ENCODE measurements at places on chromosomes 11 and 22.
A peak's percentile ranks its signal among the peaks of the same experiment; 100 is the strongest.

DNA sequence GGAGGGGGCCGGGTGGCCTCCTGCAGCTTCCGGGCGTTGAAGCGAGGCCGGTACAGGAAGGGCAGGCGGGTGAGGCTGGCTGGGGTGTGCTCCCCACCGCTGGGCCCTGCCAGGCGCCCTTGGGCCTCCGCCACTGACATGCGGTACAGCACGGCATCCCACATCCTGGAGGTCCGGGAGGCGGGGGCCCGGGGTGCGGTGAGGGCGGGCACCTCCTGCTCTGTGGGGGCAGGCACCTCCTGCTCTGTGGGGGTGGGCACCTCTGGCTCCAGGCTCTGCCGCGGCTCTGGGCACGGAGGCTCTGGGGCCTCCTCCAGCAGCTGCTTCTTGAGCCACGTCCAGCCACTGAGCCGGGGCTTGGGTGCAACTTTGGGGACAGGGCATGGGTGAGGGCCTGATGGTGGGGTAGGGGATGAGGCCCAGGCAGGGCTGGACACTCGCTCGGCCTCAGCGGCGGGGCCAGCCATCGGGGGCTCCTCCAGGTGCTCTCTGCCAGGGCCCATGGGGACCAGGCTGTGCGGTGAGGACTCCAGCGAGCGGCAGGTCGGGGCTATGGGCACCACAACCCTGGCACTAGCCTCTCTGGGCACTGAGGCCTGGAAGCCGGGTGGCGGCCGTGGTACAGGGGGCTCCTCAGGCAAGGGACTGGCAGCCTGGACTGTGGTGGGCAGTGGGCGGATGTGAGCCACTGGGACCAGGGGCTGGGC, 2.3 kb downstream of the PRR33 start:
- peak; percentile 36 for DNase-seq

- DNase-seq = no peak
These were observed 23.9 kb upstream of the RBM4B start for GRCh38 chr11:66701432-66702240.

DNA sequence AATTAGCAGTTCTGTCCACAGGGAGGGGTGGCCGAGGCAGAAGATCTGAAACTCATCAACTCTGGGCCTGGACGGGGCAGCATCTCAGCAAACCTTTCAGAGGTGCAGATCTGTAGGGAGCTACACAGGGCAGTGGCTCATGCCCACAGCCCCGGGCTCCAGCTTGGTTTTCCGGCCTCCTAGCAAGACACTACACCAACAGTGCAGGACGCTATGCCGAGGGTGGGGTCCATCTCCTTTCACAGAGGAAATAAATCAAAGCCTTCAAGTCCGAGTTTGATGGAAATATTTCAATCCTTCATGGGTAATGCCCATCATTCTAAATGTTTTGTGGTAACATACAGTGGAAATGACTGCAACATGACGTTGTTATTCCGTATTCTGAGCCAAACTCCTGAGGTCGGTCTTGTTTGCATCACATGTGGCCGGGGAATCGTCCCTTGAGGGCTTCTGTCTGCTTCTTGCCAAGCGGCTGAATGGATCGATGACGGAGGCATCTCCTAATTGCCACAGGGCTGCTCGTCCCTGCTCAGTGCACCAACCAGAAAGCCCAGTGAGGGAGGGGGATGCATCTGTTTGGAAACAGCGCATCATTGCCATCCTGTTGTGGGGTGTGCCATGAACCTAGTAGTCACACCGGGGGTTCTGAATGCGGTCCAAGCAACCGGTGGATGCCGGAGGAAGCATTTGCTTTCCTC, 30.0 kb downstream of the LINC01488 start:
- DNase-seq = no peak

DNA sequence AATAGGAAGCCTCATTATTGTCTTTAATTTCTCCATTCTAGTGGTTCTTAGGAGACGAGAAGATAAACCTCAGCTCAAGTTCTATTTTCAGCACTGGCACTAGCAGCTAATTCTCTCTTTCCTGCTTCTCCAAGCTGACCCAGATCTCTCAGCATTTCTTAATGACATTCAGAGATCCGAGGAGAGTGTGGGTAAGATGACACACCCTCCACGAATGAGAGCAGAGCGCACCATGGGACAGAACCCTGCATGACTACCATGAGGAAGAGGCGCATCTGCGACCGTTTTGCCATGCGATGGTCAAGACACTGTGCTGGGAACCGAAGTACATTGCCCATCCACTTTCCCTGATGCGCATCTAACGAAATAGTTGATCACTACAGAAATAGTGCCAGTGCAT, 241.8 kb downstream of the LARGE1 start:
- DNase-seq = no peak

DNA sequence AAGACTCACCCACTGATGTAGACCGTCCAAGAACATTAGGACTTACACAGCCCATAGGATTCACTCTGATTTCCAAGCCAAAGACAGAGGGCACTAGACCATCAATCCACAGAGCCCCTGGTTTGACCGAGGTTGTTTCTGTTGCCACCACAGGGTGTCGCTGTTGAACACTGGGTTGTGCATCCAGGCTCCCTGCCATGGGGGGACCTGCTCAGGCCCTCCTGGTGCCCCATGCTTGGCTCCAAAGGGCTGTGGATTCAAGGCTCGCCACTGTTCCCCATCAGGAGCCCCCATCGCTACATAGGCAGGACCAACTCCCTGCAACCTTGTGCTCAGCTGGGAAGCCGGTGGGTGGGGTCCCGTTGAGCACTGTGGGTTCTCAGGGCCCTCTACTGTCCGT, 128.0 kb upstream of the ANO1 start:
- no peak for DNase-seq
